ENCODE measurements at places on chromosomes 7 and 10.

- H3K4me3 ChIP-seq: peak overlapping the region; percentile 88
- peaks cover 25% of the 10 kb centered on the region for H3K36me3 ChIP-seq
Measured at GRCh38 chr7:259191-259505, 30.8 kb upstream of the FOXL3 start.

DNA sequence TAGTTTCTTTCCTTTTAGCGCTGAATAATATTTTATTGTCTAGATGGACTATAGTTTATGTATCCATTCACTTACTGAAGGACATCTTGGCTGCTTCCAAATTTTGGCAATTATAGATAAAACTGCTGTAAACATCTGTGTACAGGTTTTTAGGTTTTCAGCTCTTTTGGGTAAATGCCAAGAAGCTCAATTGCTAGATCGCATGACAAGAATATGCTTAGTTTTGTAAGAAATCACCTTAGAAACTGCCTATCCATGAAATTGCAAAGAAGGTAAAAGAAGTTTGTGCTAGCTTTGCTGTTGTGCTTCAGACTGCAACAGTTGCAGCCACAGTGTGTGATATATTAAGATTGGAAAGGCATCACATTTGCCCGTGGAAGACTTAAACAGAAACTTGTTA is 103.2 kb upstream of the TNS3 start:
- no peak for DNase-seq
- H3K4me1 ChIP-seq: peaks cover 2% of the 10 kb centered on the region
- no peak overlapping the region for H3K27ac ChIP-seq

- H3K4me3 ChIP-seq: no peak overlapping the region
- H3K27me3 ChIP-seq: no peaks in the 10 kb centered on the region
Measured at GRCh38 chr10:55214608-55215007, 413.6 kb upstream of the PCDH15 start.

DNA sequence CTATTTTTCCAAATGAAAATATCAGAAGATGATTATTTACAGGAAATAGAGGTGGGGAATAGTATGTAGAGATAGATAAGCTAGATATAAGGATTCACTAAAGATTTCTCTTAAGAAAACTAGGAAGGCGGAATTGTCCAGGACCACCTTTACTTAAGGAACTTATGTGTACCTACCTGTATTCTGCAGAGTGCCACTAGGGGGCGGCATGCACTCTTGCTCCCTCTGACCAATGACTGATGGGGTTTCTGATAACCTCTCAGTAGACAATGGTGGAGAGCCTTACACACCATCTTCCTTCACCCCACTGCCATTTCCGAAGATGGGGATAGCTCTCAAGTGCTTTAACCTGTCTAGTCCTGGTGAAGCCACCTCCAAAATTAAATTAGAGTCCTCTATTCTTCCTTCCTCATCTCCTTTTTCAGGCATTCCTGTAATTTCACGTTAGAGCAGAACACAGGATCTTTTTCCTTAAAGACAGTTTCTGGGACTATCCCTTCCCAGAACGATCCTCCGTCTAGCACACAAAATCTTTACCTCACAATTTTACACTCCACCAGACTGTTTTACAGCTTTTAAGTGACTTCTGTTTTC is 453.1 kb downstream of the SORCS1 start:
- no peak overlapping the region for H3K27ac ChIP-seq
- H3K4me1 ChIP-seq: peaks cover 8% of the 10 kb centered on the region
- no peaks in the 10 kb centered on the region for H3K36me3 ChIP-seq
- H3K27me3 ChIP-seq: no peaks in the 10 kb centered on the region

- no peak overlapping the region for H3K27ac ChIP-seq
- DNase-seq: no peak
- peaks cover 17% of the 10 kb centered on the region for H3K4me1 ChIP-seq
- no peak overlapping the region for H3K4me3 ChIP-seq
- no peaks in the 10 kb centered on the region for H3K36me3 ChIP-seq
Measured at GRCh38 chr10:112805701-112806100, 144.3 kb upstream of the TCF7L2 start.

DNA sequence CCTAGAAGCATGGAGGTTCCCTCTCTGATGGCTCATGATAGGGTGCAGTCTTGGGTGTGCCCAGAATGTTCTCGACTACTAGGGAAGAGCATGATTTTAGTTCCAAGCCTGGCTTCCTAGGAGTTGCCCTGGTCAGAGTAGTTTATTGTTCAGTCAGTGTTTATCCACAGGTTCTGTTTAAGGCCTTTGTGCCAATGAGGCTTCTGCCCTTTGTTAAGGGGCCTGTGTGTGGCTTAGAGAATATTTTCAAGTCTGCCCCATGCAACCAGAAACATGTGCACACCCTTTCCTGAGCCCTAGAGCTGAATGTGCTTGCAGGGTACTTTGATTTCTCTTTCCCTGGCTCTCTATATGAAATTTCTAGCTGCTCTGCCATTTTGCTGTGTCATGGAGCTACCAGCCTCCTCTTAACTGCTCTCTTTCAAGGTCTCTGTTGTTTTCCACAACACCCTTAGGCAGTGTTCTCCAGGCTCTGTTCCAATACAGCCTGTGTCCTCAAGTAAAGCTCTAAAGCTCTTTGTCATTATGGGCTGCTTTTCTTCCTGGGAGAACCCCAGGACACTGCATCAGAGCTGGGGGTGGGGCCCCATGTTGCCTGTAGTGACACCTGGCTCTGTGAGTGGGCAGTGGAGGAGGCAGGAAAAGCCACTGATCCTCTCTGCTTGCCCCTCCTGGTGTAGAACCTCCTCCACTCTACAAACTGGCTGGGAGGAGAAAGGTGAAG is 34.1 kb upstream of the TSPAN33 start:
- H3K27ac ChIP-seq: peak overlapping the region; percentile 41
- no peak overlapping the region for H3K4me3 ChIP-seq
- no peaks in the 10 kb centered on the region for H3K36me3 ChIP-seq
- DNase-seq: no peak
- no peaks in the 10 kb centered on the region for H3K4me1 ChIP-seq
- peaks cover 3% of the 10 kb centered on the region for H3K27me3 ChIP-seq

- peaks cover 9% of the 10 kb centered on the region for H3K27me3 ChIP-seq
- H3K4me1 ChIP-seq: peaks cover 44% of the 10 kb centered on the region
- H3K36me3 ChIP-seq: peaks cover 4% of the 10 kb centered on the region
Measured at GRCh38 chr10:86967481-86967941, 771 bp upstream of the ADIRF start.

DNA sequence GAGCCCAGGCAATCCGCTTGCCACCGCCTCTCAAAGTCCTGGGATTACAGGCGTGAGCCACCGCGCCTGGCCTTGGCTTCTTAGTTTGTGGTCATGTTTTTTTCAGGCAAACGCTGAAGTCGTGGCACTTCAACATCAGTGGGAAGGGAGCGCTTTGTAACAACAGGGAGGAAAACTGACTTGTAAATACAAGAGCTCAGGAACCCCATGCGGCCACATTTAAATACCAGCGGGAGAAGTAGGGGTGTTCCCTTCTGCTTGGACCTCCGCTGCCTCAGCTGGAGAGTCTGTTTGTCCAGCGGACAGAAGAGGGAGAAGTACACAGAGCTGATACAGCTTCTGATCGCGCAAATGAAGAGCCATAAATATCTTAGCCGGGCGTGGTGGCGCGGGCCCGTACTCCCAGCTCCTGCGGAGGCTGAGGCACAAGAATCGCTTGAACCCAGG is 108.7 kb upstream of the KMT2C start:
- DNase-seq: no peak
- no peak overlapping the region for H3K4me3 ChIP-seq
- H3K4me1 ChIP-seq: no peaks in the 10 kb centered on the region
- no peaks in the 10 kb centered on the region for H3K27me3 ChIP-seq

GRCh38 chr7:103580031-103580430 is 134.0 kb upstream of the SLC26A5 start:
- H3K27ac ChIP-seq: no peak overlapping the region
- no peaks in the 10 kb centered on the region for H3K27me3 ChIP-seq
- DNase-seq: no peak
- no peak overlapping the region for H3K4me3 ChIP-seq
- H3K36me3 ChIP-seq: no peaks in the 10 kb centered on the region

- H3K27me3 ChIP-seq: peaks cover 8% of the 10 kb centered on the region
- H3K4me3 ChIP-seq: no peak overlapping the region
Measured at GRCh38 chr10:35498693-35499092, 106.4 kb upstream of the GJD4 start.

DNA sequence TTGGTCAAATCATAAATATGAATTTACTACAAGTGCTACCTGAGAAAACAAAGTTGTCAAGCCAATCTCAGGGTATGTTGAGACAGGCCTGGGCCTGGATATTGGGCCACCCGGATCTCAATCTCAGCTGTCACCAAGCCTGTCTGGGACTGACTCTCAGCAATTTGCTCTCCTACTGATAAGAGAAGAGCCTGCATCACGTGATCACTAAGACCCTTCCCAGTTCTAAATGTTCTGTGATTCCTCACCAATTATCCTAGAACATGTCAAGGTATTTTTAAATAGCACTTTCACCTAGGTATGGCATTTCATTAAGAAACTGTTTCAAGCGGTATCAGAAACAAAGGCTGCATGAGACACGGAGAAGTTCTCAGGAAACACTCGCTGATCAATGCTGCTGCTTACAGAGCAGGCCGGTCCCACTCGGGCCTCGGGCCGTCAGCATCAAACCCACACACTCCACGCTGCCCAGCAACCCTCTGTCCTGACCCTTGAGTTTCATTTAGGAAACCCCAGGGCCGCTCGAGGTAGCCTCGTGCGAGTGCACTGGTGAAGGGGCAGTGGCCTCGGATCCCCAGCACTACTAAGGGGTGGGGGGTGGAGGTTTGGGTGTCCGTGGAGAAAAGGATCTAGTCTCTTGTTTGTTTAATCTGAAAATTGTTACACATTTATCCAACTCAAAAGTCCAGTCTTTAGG is 4.1 kb downstream of the KLF6 start:
- peaks cover 80% of the 10 kb centered on the region for H3K36me3 ChIP-seq
- H3K27ac ChIP-seq: peak overlapping the region; percentile 100
- peaks cover 72% of the 10 kb centered on the region for H3K4me1 ChIP-seq
- DNase-seq: no peak

- H3K27ac ChIP-seq: no peak overlapping the region
- DNase-seq: no peak
- H3K4me1 ChIP-seq: no peaks in the 10 kb centered on the region
Measured at GRCh38 chr7:107971100-107971499, 31.9 kb downstream of the LAMB1 start.

- H3K4me3 ChIP-seq: no peak overlapping the region
- no peaks in the 10 kb centered on the region for H3K36me3 ChIP-seq
- H3K4me1 ChIP-seq: peaks cover 5% of the 10 kb centered on the region
- no peak overlapping the region for H3K27ac ChIP-seq
Measured at GRCh38 chr10:6920072-6921019, 340.3 kb upstream of the PRKCQ start.

- H3K4me3 ChIP-seq: peak overlapping the region; percentile 95
- peak overlapping the region; percentile 95 for H3K27ac ChIP-seq
- H3K27me3 ChIP-seq: peaks cover 7% of the 10 kb centered on the region
- H3K36me3 ChIP-seq: no peaks in the 10 kb centered on the region
- H3K4me1 ChIP-seq: peaks cover 51% of the 10 kb centered on the region
Measured at GRCh38 chr10:17201794-17202116, 283 bp upstream of the TRDMT1 start.

DNA sequence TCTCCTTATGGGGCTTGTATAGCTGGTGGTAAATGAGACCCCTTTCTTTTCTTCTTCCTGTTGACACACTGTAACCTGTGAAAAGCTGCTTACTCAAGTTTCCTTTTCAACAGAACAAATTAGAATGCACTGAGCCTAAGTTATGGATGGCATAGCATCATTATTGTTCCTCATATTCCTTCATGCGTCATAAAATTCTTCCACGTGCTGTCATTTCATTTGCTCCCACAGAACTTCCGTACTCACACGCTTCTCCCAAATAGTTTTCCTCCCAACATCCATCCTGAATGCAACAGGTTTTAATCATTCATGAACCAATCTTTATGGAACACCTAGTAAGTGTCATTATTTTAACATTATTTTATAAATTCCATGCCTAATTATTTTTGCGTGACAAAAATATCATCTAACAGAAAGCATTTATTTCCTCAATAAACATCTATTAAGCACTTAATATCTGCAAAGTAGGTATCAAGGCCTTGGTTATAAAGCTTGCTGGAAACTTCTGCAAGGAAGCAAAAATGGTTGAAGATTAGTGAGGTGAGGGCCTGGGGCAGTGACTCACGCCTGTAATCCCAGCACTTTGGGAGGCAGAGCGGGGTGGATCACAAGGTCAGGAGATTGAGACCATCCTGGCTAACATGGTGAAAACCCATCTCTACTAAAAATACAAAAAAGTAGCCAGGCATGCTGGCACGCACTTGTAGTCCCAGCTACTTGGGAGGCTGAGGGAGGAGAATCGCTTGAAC is 18.9 kb upstream of the SEPTIN7 start:
- no peak for DNase-seq
- H3K27me3 ChIP-seq: no peaks in the 10 kb centered on the region
- no peak overlapping the region for H3K27ac ChIP-seq
- no peaks in the 10 kb centered on the region for H3K36me3 ChIP-seq

DNA sequence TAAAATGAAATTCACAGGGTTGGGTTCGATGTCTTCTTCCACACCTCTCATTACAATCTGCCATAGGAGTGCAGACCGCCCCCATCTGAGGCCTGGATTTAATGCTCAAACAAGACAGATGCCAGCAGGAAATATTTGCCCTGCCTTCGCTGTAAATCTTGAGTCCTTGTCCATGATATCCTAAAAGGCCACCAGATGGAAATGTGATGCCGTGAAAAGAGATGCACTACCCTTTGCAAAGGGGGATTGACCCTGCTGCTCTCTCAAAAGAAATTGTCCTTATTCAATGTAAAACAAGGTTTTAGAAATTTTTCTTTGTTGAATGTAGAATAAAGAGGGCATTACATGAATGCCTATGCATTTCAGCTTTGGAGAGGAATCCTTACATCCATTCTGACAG is 37.5 kb downstream of the AGAP4 start:
- H3K27ac ChIP-seq: no peak overlapping the region
- no peak overlapping the region for H3K4me3 ChIP-seq
- DNase-seq: no peak
- peaks cover 4% of the 10 kb centered on the region for H3K27me3 ChIP-seq

DNA sequence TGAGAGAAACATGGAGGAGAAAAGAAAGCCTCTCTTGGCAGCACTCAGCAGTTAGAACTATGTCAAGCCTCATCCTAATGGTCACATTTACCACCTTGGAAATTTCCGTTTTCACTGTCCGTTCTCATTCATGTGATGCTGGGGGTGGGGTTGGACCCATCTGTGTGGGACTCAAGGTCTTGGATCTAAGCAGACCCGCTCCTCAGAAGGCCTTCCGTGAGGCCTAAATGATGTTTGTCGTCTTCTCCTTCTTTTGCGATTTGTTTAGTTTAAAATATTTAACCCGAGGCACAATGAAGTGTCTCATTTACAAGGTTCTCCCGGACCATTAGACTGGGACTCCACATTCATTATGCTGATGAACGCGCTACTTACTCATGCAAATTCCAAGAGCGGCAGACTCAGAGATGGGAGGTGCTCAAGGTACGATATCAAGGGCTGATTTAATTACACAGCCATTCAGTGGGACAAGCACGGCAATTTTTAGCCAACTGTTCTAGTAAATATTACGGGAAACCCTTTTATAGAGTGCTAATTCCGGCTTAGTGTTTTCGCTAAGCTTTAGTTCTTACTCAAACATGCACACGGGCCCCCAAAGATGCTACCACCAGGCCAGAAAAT is 109.1 kb upstream of the EFCAB10 start:
- peaks cover 15% of the 10 kb centered on the region for H3K4me1 ChIP-seq
- DNase-seq: no peak
- peaks cover 9% of the 10 kb centered on the region for H3K36me3 ChIP-seq
- peaks cover 7% of the 10 kb centered on the region for H3K27me3 ChIP-seq
